Bone marrow (tissue), 2 donors: ENCODE measurements at places on chromosomes 5 and 9.

DNA sequence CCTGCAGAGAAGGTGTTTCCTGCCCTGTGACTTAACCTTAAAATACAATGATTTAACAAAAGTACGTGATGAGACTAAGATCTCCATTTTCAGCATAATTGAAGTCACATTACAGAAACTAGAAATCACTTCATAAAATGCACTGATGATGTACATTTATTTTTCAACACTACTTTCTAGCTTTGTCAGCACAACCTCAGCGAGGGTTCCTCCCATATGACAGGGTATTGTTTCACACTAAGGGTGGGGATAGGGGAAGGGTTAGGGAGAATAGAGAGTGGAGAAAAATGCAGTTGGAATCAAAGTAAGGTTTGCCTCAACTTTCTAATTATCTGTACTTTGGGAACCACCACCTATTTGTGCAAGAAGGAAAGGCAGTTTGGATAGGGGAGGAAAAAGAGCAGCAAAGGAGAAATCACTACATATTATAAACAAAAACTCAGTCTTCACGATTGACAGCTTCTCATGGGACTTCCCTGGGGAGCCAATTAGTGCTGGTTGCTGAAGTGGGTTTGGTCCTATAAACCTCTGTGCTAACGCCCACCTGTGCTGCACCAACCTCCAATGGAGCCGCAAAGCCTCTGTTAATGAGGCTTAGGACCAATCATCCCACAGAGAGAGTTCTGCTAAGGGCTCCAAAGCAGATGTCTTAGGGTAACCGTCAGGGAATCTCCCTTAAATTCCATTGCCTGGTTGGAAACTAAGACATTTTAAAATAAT lies 369.2 kb upstream of the PDE4D start:
- no peak for DNase-seq

DNA sequence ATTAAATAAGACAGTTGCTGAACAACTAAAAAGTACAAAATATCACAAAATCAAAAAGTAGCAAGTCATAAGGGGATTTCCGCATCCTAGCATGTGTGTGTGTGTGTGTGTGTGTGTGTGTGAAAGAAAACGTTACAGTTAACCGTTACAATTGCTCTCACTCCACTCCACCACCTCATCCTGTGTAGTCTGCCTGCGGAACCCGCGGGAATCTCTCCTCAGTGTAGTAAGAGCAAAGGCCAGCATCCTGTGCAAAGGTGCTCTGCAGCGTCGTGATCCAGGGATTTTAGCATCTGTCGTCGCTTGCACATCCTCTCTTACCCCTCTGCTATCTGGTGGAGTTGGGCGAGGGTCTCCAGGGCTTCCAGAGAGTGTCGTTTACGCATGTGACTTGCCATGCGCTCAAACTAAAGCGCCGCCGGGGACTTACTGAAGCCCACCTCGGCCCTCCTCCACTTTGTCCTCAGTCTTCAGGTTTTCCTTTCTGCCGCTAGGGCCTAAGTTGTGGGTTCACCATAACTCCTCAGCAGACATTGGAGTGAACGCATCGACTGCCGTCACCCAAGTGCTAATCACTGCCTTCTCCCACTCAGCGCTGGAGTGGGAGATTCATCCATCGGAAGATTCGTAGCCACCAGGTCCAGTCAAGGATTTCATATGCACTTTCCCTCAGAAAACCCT lies 3.9 kb downstream of the CDKN2B start:
- no peak for DNase-seq

- no peak for DNase-seq
These were observed 129.2 kb upstream of the PTCH1 start for GRCh38 chr9:95645992-95646391.

DNA sequence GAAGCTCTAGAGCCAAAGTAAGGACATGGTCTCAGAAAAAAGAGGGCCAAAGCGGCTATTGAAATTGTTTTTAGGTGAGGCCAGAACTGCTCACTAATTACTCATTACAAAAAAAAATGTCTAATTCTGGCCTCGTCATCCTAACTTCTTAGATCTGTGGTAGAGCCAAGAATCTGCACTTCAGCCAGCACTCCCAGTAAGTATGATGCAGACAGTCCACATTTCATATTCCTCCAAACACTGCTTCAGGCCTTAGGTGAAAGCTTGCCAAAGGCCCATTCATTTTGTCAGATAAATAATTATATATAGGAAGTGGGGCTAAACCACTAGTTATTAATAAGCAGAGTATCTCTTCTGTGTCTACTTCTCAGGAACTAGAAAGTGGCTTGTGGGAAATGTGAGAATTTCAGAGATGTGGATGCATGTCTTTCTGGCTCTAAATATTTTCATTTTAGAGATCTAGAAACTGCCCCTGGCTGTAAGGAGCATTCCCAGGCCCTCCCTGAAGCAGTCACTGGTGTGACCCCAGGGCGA lies 554.0 kb downstream of the TLE4 start:
- no peak for DNase-seq

DNA sequence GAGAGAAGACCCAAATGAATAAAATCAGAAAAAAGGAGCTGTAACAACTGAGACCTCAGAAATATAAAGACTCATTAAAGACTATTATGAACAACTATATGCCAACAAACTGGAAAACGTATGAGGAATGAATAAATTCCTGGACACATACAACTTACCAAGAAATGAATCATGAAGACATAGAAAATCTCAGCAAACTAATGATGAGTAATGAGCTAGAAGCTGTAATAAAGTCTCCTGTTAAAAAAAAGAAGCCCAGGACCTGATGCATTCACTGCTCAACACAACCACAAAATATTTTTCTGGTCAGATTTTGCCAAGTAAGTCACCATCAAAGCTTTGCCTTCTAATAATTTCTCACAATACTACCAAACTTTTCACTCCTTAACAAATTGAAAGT lies 666.7 kb downstream of the LRRC70 start:
- DNase-seq: no peak

- no peak for DNase-seq
These were observed 32.2 kb downstream of the GCNT4 start for GRCh38 chr5:75020016-75020656.

DNA sequence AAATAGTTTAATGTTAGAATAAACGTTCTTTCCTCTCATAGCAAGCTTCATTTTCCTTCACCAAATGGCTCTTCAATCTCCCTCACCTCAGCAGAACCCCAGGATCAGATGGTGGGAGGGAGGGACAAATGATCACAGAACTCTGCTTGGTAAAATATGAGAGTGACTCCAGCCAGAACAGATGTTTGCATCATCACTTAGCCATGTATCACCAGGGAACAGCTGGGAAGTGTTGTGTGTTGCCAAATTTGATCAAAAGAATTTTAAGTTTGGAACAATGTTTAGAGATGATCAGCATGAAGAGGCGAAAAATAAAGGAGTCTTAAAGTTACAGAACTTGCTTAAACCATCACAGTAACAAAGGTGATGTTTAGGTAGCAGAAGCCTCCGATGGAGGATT lies 115.7 kb downstream of the FRMD3 start:
- DNase-seq: no peak

DNA sequence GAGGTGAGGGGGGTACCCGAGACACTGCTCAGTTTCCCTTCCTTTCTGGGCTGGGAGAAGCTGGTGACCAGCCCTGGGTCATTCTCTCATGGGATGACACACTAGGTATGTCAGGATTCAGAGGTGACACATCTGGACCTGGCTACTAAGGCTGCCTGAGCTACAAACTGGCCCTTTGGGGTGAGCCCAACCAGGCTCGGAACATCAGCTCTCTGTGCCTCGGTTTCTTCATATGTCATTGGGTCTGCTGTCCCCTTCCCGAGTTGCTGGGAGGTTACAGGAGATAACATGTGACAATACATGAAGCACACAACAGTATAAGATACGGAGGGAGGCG lies 11.8 kb downstream of the CARD19 start:
- DNase-seq: no peak

DNA sequence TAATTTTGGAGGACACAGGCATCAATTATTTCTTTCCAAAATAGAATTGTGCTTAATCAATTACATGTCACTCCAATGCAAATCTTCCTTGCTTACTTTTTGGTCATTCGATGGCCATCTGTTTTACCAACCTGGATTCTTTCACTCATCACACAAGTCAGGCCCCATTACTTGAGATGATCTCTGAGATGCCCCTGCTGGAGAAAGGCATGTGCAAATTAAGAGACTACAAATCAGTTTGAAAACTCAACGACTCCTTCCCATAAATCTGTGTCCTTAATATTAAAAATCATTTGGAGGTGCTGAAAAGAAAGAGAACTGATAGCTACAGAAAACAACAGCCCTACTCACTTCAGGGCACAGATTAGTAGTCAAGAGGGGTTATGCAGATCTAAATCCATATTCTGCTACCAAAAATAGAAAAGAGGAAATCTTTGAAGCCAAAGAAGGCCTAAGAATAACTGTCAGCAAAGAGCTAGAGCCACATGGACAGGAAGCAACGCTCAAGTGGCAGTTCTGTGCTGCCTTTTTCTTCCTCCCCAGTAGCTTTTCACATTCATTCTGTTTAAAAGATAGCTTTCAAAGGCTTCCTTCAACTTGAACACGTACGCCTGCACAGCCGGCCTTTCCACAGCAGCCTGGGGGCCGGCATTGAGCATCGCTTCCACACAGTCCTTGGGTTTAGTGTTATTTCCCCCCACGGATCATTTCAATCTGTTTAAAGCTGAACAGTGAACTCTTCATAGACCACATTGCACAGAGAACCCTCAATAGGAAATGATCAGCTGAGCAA lies 79.3 kb upstream of the MAP3K1 start:
- DNase-seq: no peak

GRCh38 chr5:115857057-115857479 lies 15.3 kb downstream of the AP3S1 start:
- no peak for DNase-seq

DNA sequence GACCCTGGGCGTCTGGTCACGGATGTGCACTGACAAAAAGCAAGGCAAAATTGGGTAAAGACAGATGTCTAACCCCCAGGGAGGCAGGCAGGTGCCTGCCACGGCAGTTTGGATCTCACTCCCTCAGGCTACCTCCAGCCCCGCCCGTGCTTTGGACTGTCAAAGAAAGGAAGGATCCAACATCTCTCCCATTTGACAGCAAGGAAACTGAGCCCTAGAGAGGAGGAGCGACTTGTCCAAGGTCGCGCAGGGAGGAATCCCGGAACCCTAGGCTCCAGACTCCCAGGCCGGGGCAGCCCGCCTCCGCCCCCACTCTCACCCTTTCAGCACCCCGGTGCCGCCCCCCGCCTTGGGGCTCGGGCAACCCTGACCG lies 376 bp downstream of the GOLGA1 start:
- no peak for DNase-seq

DNA sequence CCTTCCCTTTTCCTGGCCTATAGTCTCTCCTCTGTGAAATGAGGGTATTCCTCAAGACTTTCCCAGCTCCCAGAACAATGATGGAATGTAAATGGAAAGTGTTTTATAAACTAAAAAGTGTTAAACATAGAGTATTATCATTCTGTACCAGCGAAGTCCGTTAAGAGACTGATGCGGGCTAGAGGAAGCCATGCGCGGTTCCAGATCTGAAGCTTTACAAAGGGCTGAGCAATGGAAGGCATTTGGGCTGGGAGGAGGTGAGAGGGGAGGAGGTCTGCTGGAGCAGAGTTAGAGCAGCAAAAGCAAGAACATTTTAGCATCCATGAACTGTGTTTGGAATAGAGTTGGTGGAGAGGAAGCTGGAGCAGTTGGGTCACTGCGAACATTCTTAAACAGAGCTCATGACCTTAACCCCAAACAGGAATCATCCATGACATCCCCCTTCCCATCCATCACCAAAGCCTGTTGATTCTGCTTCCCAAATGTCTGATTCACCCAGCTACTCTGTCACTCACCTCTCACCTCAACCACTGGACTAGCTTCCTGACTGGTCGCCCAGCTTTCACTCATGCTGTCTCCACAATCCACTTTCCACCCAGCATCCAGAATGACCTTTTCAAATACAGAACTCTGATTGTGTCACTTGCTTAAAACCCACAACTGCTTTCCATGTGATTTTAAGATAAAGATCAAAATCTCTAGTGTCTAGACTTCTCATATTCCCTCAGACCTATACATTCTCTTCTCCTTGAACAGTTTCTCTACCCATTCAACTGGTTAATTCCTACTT lies 37.1 kb downstream of the CDK5RAP2 start:
- DNase-seq: no peak

DNA sequence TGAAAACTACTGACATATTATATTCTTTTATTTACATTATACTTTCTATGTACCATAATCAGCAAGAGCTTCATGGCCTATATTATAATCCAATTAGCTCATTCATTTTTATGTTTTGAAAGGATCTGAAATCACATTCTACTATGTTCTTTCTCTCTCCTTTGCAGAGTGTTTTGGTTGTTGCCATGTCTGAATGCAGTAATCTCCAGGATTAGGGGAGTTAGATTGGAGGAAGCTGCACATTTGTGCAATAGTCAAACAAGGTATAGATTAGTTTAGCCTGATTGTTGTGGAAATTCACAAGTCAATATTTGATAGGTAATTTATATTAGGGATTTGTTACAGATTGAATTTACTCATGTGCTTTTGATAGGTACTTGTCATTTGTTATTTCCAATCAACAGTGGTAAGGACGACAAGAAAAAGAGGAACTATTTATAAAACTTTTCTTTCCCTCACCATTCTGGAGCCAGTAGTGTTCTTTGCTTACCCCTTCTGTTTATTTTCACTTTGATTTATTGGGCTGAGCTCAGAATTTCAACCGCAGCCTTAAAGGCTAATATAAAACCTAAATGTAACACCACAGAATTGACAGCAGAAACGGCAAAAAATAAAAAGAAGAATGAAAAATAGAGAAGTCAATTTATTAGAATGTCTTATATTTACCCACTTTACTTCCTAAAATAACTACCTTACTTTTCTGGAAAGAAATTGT lies 597.0 kb downstream of the CHSY3 start:
- DNase-seq: no peak

- DNase-seq: no peak
These were observed 33.1 kb downstream of the ATP6V0E1 start for GRCh38 chr5:173016598-173017046.

- DNase-seq: no peak
These were observed 67.2 kb downstream of the CDH18 start for GRCh38 chr5:19920761-19921160.

DNA sequence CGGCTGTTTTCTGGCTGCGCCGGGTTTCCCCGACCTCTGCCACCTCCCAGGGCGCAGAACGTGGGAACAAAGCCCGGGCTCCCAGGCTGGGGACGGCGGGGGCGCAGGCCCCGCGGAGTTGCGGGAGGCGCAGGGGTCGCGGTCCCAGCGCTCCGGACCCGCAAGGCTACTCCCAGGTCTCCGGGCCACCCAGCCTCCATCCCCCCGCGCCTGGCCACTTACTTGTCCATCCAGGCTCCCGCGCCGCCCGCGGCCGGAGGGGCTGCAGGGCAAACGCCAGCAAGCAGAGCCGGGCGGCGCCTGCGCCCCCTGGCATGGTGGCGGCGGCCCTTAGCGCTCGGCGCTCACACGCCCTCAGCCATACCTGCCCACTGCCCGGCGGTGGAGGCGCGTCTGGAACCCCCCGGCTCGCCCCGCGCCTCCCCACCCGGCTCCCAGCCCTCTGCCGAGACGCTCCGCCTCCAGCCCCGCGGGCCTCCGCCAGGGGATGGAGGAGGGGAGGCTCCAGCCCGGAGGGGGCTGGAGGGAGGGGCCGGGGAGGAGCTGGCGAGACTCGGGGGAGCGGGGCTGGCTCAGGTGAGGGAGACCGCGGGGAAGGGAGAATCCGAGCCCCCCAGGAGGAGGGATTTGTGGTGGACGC lies at the start of gene ADAM19:
ADAM19 (minus strand) TSS at position 395 of the 640 bp plus-strand sequence; CDS start at position 316, 79 bp downstream.
- no peak for DNase-seq

GRCh38 chr9:131177898-131178297 lies 52.5 kb downstream of the NUP214 start:
- DNase-seq: no peak
